ENCODE measurements at places on chromosomes 1 and 21.

GRCh38 chr1:186618401-186619170 is 61.6 kb downstream of the PTGS2 start:
- DNase-seq = peak; percentile 45

- DNase-seq = peak; percentile 87
Measured at GRCh38 chr1:39866767-39867166, 16.5 kb downstream of the TRIT1 start.

- no peak for DNase-seq
Measured at GRCh38 chr1:115191691-115192090, 102.4 kb upstream of the TSPAN2 start.

GRCh38 chr1:156257711-156258110 is 9.9 kb upstream of the PAQR6 start:
- DNase-seq = no peak

- DNase-seq = no peak
Measured at GRCh38 chr21:29630441-29630840, 309.4 kb downstream of the GRIK1 start.

GRCh38 chr1:19644681-19645410 is 735 bp downstream of the NBL1 start:
- no peak for DNase-seq
